ENCODE measurements at places on chromosomes 11 and 22.

- DNase-seq = no peak
These were observed 223.8 kb downstream of the BLID start for GRCh38 chr11:121892131-121892681.

DNA sequence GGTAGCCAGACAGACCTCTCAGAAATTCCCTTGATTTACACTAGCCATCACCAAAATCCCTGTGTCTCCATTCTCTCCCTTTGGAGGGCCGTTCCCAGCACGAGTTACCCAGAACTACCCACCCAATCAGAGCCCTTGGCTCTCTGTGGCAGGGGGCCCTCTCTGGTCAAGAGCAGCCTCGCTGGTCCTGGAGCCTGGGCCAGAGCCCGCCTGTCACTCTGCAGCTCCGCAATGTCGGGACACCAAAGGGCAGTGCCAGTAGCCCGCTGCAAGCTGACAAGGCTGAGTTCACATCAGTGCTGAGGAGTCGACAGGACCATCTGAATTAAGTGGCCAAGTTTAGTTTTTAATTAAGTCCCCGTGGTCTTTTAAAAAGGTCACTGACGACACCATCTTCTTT is 241.6 kb downstream of the ST3GAL4 start:
- no peak for DNase-seq

- no peak for DNase-seq
These were observed 128.4 kb downstream of the OPCML start for GRCh38 chr11:133403900-133404299.

DNA sequence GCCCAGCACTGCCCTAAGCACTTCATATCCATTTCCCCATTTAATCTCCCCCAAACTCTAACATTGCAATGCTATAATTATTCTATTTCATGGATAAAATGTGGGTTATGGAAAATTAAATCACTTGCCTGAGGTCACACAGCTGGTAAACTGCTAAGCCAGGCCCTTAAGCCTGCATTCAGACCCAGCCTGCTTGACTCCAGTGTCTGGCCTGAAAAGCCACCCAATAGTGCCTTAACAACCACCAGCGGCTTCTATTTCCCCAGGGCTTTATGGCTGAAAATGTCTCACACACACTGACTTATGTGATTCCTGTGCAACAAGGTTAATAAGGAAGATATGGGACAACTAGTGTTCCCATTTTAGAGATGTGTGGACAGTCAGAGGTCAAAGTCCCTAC is 178.5 kb upstream of the SNX19 start:
- DNase-seq = no peak

DNA sequence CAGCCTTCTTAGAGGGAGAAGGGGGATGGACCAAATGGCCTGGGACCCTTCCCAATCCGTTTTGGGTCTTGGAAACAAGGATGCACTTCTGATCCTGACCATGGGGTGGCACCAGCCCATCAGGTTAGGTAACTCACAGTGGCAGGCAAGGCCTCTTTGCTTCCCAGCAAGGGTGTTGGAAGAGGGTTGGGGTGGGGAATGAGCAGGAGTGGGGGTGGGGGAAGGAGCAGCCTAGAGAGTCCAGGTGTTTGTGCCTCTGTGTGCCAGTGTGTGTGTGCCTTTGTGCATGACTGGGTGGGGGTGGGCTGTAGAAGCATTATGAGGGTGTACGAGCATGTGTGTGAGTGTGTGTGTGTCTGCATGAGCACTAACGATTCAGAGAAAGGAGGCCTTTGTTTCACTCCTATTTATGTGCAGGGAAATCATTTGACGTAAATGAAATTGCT is 213.1 kb downstream of the INSC start:
- no peak for DNase-seq

GRCh38 chr11:8814923-8815240 is 96.1 kb upstream of the AKIP1 start:
- DNase-seq = no peak

DNA sequence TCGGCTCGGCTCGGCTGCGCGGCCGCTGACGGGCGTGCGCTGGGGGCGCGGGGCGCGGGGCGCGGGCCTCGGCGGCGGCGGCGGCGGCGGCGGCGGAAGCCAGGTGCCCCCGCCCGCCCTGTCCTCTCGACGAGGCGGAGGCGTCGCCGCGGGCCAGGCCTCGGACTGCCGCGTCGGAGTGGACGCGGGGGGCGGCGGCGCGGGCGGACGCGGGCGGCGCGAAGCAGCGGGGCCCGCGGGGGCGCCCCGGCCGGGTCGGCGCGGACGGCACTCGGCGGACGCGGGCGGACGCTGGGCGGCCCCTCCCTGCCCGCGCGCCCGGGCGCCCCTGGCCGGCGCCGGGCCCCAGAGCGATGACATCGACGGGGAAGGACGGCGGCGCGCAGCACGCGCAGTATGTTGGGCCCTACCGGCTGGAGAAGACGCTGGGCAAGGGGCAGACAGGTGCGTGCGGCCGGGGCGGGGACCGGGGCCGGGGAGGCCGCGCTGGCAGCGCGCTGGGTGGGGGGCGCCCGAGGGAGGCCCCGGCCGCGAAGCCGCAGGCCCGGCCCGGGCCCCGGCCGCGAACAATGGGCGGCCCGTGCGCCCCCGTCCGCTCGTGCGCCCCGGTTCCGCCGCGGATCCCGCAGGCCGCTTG is at the start of gene BRSK2:
BRSK2 (plus strand) TSS at position 3 of the 637 bp plus-strand sequence; CDS start at position 354, 351 bp downstream.
- no peak for DNase-seq

DNA sequence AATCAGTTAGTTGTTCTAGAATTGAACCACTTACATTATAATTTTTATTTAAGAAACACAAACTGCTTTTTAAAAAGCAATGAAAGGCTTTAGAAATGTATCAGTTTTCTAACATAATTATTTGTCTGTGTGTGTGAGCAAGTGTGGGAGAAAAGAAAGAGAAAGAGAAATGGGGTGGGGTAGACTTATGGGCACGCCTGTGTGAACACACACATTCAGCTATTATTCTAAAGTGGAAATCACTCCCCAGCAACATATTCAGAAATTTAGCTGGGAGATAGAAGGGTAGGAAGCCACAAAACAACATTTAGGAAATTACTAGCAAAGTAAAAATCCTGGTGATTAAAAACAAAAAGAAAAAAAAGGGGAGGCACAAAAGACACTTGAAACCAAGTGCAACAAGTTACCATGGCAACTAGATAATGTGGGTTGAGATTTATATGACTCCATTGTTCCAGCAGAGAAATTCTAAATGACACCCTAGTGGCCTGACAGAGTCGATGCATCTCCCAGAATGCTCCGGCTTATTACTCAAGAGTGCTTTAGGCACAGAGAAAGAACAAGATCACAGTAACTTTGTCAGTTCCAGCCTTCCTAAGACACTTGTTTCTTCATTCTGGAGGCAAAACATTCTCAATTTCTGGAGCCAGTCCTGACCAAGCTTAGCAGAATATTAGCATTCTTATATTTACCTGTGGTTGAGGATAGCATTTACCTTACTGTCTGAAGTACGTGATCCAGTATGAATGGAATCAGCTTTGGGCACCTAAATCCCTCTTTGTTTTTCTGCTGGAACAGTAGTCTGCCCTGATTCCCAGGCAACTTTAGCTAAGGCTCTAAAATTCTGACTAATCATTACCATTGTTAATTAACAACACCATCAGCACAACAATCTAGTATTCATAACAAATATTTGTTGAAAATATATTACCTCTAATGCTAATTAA is 444.4 kb downstream of the DLG2 start:
- DNase-seq = no peak

- no peak for DNase-seq
These were observed 5.3 kb upstream of the CDC42BPG start for GRCh38 chr11:64849598-64850356.

DNA sequence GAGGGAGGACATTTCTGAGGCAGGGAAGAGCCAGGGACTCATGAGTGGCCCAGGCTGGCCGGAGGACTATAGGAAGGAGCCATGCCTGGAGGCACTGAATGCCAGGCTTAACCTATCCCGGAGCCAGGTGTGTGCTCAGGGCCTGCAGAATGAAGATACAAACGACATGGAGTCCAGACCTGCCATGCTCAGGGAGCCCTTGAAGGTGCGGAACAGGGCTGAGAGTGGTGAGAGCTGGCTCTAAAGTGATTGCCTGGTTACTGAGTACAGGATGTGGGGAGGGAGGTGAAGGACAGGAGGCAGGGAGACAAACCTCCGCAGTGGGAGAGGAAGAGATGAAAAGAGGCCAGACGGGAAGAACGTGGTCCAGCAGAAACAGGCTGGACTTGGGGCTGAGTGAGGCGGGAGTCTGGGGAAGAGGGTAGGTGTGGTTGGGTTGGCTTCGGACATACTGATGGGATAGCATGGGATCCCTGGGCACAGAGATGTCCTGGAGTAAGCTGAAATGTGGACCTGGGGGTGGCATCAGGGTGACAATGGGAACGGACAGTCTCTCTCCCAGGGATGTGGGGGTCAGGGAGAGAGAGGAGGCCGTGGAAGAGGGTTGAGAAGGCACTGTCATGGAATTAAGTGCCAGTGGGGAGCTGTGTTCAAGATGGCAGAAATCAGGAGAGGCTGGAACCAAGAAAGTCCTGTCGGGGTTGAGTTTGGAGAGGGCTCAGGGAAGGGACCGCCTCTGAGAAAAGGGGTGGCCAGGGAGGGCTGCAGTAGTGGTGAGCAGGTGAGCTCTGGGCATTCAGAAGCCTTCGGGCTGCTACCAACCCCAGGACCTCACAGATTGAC is 1.5 kb upstream of the ANKRD13D start:
- no peak for DNase-seq

DNA sequence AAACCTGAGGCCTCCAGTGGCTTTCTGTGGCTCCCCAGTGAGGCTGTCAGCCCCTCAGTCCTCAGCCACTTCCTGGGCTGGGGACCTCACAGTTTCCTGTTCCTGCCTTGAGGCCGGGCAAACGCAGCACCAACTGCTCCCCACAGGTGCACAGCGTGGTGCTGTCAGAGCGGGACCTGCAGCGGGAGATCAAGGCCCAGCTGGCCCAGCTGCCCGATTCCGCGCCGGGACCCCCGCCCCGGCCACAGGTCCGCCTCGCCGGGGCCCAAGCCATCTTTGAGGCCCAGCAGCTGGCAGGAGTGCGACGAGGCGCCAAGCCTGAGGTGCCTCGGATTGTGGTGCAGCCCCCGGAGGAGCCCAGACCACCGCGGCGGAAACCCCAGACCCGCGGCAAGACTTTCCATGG is 5.4 kb downstream of the TBC1D10C start:
- no peak for DNase-seq

- no peak for DNase-seq
These were observed 16.2 kb upstream of the ARHGAP20 start for GRCh38 chr11:110728476-110728875.

DNA sequence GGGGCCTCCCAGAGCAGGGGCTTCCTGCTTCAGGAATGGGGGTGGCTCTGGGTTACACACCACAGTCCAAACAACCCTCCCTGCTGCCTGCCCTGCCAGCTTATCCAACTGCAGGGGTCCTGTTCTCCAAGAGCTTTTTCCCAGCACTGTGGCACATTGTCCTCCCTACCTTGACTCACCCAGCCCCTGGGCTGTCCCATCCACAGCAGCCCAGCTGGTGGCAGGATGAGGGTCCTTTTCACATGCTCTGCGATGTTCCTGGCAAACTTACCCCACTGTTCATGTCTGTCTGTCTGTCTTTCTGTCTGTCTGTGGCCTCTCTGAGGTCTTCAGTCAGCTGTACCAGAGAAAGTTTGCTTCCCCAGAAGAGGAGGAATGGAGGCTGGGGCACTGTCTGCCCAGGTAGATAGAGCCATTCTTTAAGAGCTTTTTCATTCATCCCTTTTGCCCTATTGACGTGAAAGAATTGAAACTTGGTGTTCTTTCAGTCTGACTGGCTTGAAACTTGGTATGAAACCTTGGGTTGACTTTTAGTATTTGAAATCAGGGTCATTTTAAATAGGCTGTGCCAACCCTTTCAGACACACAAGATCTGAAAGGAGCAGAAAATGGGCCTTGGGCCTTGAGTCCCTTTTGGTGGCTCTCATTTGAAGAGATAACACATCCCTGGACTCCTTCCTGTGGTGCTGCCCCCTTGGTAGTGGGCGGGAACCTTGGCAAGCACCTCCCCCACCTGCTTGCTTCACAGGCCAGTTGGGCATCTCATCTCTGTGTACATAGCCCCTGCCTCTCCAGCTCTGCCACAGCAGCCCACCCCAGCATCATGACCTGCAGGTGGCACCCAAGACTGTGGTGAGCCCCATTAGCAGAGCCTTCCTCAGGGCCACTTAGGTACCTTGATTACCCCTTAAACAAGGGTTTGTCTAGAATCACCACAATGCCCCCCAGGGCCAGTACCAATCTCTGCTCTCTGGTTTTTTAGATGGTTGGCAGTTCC is 74.6 kb upstream of the SUSD2 start:
- peak; percentile 15 for DNase-seq

DNA sequence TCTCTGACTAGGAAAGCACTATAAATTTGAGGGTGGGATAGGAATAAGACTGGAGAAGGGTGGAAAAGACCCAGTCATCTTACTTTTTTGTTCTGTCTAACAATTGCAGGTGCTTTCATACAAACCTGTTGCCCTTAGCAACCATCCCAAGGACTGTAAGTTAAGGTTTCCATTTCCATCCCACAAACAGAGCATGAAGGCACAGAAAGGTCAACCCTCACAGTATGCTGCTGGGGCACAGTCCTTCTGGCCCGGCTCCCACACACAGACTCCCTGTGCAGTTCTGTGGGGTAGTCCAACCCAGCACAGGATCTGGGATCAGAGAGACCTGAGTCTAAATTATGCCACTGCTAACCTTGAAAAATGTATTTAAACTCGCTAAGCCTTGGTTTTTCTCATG is 38.4 kb upstream of the ETS1 start:
- no peak for DNase-seq

DNA sequence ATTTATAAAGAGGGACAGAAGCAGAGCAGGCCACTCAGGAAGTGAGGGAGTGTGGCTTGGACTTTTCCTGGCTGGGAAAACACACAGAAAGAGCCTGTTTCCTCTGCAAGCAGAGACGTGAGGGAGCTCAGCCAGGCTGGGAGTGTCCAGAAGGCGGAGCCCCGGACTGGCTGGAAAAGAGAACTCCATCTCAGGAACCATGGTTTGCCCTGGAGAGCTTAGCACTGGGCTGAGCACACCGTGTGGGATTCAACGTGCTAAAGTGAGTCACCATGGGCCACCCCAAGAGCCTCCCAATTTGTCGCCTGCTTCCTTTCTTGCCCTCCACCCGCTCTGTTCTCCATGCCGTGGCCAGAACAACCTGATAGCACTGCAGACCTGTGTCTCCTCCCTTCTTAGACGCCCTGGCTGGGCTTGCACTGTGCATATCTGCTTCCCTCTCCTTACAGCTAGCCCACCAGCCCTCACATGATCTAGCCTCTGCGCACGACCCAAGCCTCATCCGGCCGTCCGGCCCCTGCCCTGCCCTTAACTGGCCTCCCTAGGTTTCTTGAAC is 51.8 kb downstream of the GALNT18 start:
- DNase-seq = no peak

DNA sequence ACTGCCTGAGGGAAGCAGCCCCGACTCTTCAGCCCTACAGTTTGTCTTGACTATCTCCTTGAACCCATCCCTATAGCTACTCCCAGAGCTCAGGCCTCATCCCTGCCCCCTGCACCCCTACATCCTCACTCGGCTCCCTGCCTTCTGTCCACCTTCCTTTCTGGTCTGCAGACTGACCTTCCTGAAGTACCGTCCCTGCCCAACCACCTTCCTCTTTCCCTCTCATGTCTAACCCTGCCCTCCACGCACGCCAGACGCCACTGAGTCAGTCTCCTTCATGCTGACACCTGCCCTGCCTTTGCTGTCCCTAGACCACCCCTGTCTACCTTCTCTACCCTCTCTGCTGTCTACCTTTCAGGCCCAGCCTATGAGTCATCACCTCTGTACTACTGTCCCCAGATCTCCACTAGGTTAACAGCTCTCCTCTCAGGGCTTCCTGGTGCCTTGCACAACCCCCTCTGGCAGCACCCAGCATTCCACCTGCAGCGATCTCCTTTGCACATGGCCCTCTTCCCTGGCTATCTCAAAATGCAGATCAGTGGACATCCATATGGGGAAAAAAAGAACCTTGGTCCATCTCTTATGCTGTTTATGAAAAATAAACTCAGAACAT is 8.9 kb downstream of the KCTD21 start:
- DNase-seq = no peak

Measured in CD14-positive monocyte (primary cell).